Caki2 (cell line): ENCODE measurements at places on chromosomes 11 and 22.

DNA sequence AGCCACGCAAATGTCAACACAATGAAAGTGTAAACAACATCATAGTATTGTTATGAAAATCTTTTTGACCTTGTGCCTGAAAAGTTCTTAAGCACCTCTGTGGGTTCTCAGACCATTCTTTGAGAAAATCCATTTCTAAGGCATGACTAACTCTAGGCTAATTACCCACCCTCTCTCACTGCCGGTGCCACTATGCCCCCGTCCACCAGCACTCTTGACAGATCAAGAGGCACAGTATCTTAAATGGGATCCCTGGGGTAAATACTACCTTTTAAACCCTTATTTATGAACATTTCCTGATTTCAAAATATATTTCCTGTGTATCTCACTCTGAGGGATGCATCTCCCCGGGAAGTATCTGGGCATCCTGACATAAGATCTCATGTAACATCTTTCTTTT, 607.5 kb downstream of the METTL15 start:
- DNase-seq, result no peak

DNA sequence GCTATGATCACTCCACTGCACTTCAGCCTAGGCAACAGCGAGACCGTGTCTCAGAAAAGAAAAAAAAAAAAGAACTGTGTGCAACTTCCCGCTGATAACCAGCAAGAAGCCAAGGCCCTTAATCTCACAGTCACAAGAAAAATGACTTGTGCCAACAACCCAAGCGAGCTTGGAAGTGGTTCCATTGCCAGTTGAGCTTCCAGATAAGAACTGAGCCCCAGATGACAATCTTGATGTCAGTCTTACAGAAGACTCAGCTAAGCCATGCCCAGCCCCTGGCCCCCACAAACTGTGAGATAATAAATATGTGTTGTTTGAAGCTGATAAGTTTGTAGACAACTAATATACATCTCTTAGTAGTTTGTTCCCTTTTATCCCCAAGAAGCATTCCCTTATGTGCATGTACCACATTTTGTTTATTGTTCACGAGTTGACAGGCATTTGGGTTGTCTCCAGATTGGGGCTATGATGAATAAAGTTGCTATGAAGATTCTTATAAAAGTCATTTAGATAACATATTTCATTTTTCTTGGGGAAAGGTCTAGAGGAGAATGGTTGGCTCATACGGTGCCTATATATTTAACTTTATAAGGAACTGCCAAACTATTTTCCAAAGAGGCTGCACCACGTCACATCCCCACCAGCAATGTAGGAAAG, 85.9 kb downstream of the TIMP3 start:
- DNase-seq, result no peak

- no peak for DNase-seq
Observed at GRCh38 chr11:122399375-122399774, 256.1 kb upstream of the UBASH3B start.

DNA sequence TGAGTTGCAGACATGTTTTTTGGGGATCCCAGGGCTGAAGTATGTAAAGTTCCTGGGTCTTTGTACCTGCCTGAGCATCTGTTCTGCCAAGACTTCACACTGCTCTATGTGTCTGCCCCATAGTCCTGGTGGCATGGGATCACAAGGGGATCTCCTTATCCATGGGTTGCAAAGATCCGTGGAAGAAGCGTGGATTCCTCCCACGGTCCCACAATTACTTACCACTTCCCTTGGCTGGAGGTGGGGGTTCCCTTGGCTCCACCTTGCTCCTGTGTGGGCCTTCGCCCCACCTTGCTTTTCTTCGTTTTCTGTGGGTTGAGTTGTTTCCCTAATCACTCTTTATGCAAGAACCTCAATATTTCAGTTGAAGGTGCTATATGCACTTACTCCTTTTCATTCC, 157.4 kb upstream of the CHORDC1 start:
- no peak for DNase-seq

- no peak for DNase-seq
Observed at GRCh38 chr22:20198557-20199319, 47.9 kb upstream of the CCDC188 start.

GRCh38 chr11:16082095-16083055, 274.0 kb downstream of the SOX6 start:
- DNase-seq, result no peak

- no peak for DNase-seq
Observed at GRCh38 chr11:8775332-8775731, 92.7 kb downstream of the RPL27A start.
